ENCODE measurements at places on chromosomes 7 and 10.

GRCh38 chr7:126079581-126079980 lies 1150.0 kb upstream of the POT1 start:
- DNase-seq = peak; percentile 24

DNA sequence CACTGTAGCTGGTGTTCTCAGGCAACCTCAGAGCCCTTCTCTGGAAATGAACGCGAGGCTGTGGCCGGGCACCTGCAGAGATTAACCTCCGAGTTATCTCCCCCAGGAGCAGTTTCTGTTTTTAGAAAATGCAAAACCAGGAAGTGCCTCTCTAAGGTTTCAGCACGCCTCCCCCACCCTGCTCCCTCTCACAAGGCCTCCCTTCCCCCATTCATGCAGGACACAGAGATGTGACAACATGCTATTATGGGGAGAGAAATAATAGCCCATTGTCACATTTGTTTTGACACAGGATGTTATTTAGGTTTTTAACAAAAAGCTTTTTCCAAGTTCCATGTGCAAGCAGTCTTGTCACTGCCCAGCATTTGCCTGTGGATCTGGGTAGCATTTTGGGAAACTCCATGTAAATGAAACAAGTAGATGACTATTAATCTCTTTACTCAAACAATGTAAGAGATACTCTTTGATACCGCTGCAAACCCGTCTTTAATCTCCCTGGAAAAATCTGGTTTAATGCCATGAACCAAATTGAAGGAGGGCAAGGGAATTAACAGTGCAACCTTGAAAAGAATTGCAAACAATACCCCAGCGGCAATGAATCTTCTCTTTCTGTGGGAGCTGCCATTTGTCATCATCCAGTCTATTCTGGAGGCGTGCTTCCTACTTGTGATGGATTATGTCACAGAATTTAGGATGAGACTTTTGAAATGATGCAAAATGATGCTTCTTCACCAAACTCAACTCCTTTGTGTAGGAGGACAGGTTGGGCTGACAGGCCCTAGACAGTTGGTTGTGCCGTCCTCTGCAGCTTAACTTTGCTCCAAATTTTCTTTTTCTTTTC lies 86.5 kb upstream of the NMT2 start:
- peak; percentile 90 for DNase-seq

DNA sequence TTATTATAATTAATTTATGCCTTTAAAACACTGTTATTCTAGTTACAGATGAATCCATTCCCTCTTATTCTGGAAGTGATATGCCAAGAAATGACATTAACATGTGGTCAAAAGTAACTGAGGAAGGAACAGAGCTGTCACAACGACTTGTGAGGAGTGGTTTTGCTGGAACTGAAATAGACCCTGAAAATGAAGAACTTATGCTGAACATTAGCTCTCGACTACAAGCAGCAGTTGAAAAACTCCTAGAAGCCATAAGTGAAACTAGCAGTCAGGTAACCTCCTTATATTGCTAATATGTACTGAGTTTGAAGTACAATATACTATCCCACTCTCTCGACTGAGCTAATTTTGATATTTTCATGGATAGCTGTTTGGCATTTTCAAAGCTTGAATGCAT lies 81.6 kb downstream of the CYP51A1 start:
- no peak for DNase-seq

GRCh38 chr7:106568680-106569499 lies 92.1 kb downstream of the CCDC71L start:
- DNase-seq = no peak

- no peak for DNase-seq
Observed at GRCh38 chr10:110772454-110773025, 99.2 kb upstream of the PDCD4 start.

DNA sequence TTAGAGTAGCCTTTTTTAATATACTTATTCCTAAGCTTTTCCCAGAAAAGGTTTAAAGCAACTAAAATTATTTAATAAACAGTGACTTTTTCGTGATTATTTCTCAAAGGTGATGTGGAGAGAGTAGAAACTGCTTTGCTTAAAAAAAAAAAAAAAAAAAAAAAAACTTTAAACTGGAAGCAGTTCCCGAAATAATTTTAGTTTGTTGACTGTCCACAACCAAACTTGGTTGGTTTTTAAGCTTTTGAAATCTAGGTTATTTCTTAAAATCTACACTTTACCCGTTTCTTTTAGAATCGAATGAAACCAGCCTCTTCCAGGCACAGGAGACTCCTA lies 7.3 kb downstream of the SKAP2 start:
- DNase-seq = no peak

GRCh38 chr10:43206391-43207235 lies 60.3 kb downstream of the RASGEF1A start:
- DNase-seq = no peak

DNA sequence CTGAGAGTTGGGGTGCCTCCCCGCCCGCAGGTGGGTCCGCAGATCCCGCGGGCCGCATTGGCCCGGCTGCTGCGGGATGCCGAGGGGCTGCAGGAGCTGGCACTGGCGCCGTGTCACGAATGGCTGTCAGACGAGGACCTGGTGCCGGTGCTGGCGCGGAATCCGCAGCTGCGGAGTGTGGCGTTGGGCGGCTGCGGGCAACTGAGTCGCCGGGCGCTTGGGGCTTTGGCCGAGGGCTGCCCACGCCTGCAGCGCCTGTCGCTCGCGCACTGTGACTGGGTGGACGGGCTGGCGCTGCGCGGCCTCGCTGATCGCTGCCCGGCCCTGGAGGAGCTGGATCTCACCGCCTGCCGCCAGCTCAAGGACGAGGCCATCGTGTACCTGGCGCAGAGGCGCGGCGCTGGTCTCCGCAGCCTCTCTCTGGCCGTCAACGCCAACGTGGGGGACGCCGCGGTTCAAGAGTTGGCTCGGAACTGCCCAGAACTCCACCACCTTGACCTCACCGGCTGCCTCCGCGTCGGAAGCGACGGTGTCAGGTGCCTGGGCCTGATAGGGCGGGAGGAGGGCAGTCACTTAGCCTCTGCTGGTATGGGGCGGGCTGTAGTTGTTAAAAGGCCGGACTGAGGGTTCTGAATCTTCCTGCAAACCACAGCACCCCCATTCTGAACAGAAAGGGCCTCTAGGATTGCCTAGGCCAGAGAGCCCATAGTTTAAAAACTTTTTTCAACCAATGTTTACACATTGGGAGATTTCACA lies 1.3 kb downstream of the FBXL15 start:
- peak; percentile 66 for DNase-seq

GRCh38 chr7:28038175-28038797 lies 142.3 kb downstream of the JAZF1 start:
- no peak for DNase-seq

DNA sequence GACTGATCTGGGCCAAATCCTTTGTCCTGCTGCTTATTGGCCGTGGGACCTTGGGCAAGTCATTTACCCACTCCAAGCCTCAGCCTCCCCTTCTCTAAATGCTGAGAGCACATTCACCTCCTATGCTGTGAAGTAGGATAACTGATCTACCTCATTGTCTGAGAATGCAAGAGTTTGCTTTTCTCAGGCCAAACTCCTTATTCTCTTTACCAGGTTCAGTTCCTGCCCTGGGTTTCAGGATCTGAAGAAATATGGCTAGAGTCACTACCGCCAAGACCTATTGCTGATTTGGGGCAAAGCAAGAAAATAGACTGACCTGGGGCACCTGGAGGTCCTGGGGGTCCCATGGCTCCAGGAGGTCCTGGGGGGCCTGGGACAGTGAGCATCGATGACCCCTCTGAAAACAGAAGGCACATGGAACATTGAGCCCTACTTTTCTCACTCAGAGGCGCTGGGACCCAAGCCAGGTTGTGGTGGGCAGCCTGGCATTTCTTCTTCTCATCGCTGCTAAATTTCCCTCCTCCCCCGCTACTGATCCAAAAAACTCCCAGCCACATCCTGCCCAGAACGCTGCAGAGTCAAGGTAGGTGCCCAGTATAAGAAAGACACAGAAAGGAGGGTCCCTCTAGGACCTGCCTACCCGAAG lies 42.4 kb downstream of the COL17A1 start:
- no peak for DNase-seq

DNA sequence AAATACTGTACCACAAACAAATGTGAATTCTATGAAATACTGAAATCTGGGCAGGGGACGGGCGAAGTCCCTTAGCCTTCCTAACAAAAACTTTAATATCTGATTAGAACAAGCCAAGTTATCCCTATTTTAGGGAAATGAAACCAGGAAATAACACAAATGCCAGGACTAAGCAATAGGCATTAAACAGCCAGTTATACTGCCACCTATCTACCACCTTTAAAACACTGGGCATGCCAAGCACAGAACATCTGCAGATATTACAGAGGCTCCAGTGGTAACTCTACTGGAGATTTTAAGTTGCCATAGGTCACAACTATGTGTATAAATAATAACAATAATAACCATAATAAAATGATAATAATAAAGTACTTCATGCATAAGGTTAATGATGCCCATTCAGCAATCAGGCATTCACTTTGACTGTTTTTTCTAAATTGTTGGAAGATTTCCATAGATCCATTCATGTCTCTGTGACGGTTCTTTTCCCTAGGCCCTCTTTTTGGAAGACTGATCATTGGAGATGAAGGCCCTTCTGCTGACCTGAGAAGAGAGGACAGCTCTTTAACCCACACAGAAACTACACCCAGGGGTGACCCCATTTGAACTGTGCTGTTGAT lies 195.7 kb downstream of the CACNA2D1 start:
- peak; percentile 15 for DNase-seq

GRCh38 chr7:36860681-36861080 lies 136.4 kb upstream of the AOAH start:
- DNase-seq = no peak

DNA sequence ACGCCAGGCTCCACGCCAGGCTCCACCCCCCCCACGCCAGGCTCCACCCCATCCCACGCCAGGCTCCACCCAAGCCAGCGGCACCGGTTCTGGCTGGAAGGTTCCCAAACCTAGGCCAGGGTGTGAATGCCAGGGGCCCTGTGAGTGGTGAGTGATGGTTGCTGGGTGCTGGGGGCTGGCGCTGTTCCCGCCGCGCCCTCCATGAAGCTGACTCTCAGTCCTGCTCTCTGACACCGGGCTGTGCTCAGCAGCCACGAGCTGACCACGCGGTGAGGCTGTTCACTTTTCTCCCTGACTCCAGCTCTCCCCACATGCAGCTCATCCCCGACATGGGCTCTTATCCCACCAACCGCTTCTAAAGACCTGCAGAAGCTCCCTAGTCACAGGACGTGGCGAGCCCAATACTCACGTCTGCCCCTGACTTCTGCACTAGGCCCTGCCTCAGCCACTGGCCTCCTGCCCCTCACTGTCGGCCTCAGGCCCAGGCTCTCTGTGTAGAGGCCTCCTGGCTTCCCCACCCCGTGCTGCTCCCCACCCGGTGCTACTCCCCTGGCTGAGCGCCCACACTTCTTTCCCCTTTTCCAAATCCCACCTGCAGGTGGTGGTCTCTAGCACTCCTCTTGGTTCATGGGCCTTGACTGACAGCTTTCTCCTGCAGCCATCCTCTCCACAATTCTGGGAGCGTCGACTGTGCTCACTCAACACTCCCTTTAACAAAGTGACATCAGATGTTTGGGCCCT lies 603.0 kb downstream of the PTPRN2 start:
- no peak for DNase-seq

- no peak for DNase-seq
Observed at GRCh38 chr10:19931894-19932590, 115.8 kb downstream of the PLXDC2 start.

DNA sequence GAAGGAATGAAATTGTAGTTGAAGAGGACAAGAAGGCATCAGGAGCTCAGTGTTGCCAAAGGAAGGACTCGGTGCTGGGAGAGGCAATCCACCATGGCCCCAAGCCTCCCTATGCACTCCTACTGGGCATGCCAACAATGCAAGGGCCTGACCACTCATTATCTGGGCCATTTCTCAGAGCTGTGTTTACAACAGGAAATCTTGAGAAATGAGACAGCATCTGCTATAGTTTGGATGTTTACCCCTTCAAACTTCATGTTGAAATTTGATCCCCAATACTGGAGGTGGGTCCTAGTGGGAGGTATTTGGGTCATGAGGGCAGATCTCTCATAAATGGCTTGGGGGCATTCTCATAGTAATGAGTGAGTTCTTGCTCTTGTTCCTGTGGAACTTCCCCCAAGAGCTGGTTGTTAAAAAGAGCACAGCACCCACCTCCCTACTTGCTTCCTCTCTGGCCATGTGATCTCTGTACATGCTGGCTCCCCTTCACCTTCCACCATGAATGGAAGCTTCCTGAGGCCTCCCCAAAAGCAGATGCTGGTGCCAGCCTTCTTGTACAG lies 50.8 kb upstream of the AOAH start:
- no peak for DNase-seq

DNA sequence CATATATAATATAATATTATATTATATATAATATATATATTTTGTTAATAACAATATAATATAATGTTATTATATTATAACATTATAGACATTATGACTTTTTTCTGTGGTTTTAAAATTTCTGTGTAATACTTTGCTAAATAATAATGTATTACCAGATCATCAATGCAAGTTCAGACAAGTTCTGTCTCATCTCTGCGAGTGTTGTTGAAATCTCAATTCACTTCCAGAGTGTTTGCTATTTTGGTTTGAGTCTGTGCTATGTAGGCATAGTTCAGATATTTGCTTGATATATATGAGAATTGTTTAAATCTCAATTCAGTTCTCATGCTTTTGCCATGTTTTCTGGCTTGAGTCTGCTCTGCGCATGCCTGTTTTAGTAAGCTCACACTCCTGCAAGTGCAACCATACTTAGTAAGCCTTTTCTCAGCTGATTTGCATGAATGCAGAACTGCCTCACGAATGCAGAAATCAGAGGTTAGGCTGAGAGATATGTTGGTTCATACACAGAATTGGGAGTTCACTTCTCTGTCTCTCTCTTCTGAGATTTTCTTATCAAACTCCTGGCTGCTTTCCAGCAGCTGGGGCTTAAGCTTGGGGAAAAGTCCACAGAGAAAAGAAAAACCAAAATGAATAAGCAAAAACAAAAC lies 830.2 kb upstream of the SORCS1 start:
- no peak for DNase-seq

- no peak for DNase-seq
Observed at GRCh38 chr7:96202102-96202501, 119.8 kb downstream of the SLC25A13 start.

DNA sequence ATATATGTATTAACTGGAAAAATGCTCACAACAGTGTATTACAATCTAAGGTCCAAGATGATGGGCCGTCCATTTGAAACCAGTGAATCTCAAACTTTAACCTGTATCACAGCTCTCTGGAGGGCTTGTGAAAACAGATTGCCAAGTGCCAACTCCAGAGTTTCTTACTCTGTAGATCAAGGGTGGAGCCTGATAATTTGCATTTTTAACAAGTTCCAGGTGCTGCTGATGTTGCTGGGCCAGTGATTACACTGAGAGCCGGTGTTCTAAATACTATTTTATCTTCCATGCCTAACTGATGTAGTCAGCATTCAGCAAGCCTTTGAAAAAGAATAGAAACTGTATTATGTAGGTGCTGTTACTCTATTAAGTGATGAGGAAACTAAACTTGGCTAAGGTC lies 269.9 kb upstream of the FERD3L start:
- no peak for DNase-seq

DNA sequence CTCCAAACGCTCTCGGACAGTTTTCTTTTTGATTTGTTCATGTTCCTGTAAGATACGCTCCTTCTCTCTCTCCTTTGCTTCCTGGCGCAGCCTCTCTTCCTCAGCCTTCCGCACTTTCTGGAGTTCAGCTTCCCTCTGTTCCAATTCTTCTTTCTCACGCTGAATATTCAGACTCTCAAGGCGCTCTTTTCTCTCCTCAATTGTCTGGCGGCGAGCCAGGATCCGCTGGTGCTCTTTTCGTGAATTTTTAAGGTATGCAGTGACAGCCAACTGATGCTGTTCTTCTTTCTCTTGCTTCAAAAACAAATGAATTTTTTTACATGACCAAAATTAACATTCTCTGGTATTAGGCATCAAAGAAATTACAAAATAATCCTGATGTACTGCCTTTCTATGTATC lies 22.6 kb downstream of the EIF3A start:
- no peak for DNase-seq

Data from MM.1S (cell line).